ENCODE measurements at places on chromosomes 11 and 22. TPM values are rescaled to one million over a fixed set of nuclear protein-coding genes. Genes with fewer than 3 reads are reported as not detected.

- no peak for DNase-seq
- H3K4me1 ChIP-seq, result peaks cover 38% of the 10 kb centered on the region
- no peak overlapping the region for H3K4me3 ChIP-seq
- no peaks in the 10 kb centered on the region for H3K36me3 ChIP-seq
- no peaks in the 10 kb centered on the region for H3K27me3 ChIP-seq
- H3K27ac ChIP-seq, result no peak overlapping the region
Measured at GRCh38 chr11:93905384-93905783, 55.0 kb upstream of the VSTM5 start.

- H3K27me3 ChIP-seq, result peaks cover 21% of the 10 kb centered on the region
- H3K36me3 ChIP-seq, result no peaks in the 10 kb centered on the region
- DNase-seq, result no peak
- no peak overlapping the region for H3K27ac ChIP-seq
- H3K4me1 ChIP-seq, result no peaks in the 10 kb centered on the region
Measured at GRCh38 chr11:47656260-47656885, 14.0 kb upstream of the MTCH2 start.

- peak overlapping the region; percentile 18 for H3K4me3 ChIP-seq
- peaks cover 8% of the 10 kb centered on the region for H3K36me3 ChIP-seq
- H3K27ac ChIP-seq, result peak overlapping the region; percentile 94
- H3K27me3 ChIP-seq, result no peaks in the 10 kb centered on the region
- DNase-seq, result peak; percentile 89
- peaks cover 91% of the 10 kb centered on the region for H3K4me1 ChIP-seq
Measured at GRCh38 chr11:68342459-68343158, 30.2 kb downstream of the LRP5 start.

GRCh38 chr11:11972730-11973341 is 35.6 kb downstream of the DKK3 start:
- no peak for DNase-seq
- no peaks in the 10 kb centered on the region for H3K27me3 ChIP-seq
- H3K36me3 ChIP-seq, result peaks cover 11% of the 10 kb centered on the region
- H3K4me3 ChIP-seq, result peak overlapping the region; percentile 47
- peak overlapping the region; percentile 98 for H3K27ac ChIP-seq

Gene ATP6V1E1
- total RNA-seq, result 119 TPM

Measured in osteocyte (in vitro differentiated cells).